ENCODE measurements at places on chromosomes 12 and 14.

DNA sequence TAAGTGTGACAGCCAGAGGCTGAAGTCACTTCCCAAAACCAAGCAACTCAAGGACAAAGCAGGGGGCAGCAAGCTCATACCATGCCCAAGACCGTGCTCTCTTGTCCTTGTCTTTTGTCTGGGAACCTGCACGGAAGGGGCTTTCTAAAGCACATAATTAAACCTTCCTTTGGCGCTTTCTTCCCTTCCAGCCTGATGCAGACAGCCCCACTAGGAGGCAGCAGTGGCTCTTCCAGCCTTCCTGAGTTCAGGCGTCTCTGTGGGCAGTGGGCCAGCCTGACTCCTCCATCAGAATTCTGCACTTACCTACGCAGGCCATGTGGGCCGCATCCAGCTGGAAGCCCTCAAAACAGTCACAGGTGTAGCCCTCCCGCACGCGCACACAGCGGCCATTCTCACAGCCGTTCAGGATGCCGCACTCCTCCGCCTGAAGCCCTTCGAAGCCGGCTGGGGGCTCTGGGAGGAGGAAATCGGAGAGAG lies 7.6 kb downstream of the ISCA2 start:
- DNase-seq = peak; percentile 85

- peak; percentile 85 for DNase-seq
Measured at GRCh38 chr14:69615496-69616407, 4.4 kb downstream of the SUSD6 start.

GRCh38 chr14:33611405-33612196 lies 339.3 kb downstream of the EGLN3 start:
- DNase-seq = no peak

GRCh38 chr14:63134801-63135200 lies 69.4 kb upstream of the RHOJ start:
- DNase-seq = peak; percentile 57

DNA sequence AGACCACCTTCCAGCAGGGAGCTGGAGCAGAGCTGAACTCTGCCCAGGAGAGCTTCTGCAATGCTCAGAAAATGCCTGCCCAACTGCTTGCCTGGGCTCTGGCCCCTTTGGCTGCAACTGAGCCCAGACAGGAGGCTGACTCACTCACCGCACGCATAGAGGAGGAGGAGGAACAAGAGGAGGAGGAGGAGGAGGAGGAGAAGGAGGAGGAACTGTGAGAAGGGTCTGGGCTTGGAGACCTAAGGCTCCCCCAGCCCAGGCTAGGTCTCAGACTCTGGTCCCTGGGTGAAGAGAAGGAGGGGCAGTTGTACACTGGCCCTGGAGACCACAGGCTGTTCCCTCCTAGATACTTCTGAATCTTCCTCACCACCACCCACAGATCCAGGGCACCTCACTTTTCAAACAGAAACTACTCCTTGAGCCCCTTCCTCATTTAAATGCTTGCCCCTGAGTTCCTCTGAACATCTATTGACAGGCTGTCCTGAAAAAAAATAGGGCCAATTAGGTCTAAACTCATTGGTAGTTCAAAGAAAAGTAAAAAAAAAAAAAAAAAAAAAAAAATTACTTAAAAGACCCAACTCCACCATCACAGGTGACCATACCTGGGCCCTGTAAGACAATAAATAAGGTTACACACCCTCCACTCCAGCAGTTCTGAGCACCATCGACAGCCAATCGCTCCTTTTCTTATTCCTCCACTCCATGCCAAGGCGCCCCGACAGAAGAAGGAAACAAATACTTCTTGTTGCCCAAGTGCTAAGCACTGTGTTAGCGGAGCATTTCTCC lies 674 bp downstream of the VDR start:
- DNase-seq = no peak

DNA sequence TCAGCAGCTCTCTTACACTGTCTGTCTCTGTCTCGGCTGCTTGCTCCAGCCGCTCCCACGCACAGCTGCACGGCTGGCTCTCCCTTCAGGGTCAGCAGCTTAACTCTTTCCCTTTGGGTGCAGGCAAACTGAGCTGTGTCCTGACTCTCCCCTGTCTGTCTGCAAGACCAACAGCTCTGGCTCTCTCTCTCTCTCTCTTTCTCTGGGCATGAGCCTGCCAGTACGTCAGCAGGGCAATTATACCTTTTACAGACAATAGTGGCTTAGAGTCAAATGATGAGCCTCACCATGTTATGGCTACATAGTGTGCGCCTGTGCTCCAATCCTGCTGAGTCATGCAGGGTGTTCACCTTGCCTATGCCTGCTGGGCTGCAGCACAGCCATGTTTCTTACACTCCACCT lies 120.5 kb upstream of the DDHD1 start:
- DNase-seq = no peak

GRCh38 chr12:114445401-114446323 lies 39.7 kb upstream of the TBX5 start:
- DNase-seq = peak; percentile 5

DNA sequence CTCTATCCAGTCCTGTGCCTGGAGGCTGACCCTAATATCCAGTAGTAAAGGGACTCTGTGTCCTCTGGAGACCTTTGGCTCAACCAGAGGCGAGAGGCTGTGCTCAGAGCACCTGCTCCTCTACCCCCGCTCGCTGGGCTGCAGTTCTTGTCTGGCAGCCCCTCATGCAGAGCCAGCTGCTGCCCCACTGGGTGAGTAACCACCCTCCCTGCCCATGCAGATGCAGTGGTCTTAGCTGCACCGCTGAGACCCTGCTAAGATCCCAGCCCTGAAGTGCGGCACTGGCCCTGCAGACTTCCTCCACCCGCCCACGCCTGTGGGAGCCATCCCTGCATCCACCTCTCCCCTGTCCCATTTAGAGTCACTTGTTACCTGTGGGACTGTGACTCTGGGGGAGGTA lies 347.5 kb upstream of the SFSWAP start:
- DNase-seq = no peak

- no peak for DNase-seq
Measured at GRCh38 chr14:67817750-67818438, 1.5 kb upstream of the ZFYVE26 start.

DNA sequence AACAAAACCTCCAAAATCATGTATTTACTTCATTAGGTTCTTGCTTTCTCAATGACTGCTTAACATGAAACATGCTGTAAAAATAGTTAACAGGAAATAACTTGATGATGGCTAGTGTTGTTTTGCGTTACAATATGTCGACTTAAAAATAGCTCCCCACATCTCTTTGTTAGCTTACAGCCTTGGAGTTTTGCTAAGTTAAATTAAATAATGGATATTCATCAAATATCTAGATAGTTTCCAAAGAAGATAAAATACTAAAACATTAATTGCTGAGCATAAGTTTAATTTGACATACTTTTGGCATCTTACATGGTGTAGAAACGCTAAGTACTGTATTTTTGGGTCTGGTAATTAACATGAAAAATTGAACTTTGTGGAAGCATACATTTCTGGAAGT lies 500.6 kb upstream of the NOVA1 start:
- no peak for DNase-seq

DNA sequence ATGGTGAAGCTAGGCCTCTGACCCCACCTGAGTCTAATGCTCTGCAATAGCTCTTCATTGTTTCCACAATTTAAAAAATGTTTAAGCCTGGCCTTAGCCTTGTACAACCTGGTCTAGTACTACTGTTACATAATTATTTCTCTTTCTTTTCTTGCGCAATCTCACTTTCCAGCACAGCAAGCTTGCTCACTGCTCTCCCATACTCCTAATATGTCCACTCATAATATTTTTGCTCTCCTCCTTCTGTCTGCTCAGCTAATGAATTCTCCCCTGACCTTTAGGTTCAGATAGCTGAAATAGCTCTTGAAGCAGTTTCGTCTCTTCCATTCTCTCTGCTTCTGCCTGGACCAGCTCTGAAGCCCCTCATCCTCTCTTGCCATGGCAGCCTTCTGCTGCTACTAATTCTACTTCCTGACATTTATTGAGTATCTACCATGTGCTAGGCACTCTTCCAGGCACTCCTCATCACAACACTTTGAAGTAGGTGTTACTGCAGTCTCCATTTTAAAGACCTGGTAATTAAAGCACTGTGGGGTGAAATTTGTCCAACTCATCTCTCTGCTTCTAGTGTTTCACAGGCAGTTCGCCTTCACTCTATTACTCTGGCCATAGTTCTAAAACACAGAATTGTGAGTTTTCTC lies 2.8 kb upstream of the SLC48A1 start:
- DNase-seq = no peak

DNA sequence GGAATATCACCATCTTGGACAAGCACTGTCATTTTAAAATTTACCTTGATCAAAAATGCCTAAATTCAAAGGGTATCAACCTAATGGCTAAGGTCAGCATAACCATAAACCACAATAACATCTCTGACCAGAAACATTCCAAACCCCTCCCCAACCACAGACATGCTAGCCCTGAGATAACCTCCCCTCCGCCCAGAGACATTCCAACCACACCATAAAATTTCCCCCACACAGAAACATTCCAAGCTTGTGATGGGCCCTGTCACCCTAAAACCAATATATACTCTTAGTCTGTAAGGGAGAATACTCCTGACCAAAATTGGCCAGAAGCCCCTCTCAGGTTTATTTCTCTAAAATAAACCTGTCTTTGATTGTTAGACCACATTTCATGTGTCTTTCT lies 17.7 kb downstream of the EPYC start:
- no peak for DNase-seq

- no peak for DNase-seq
Measured at GRCh38 chr12:12083688-12084087, 12.9 kb downstream of the BCL2L14 start.

GRCh38 chr14:65281991-65282895 lies 130.3 kb upstream of the FUT8 start:
- DNase-seq = no peak

Data from NCI-H1105 treated with DMSO at 0.1 percent for 48 hours (cell line).